ENCODE measurements at places on chromosomes 5 and 9. TPM values are rescaled to one million over a fixed set of nuclear protein-coding genes. Genes with fewer than 3 reads are reported as not detected.

MARCOL gene
- polyA plus RNA-seq: not detected

KYAT1 gene
- polyA plus RNA-seq: 8.8 TPM

AJM1 gene
- 1.5 TPM for polyA plus RNA-seq

PTRH1 gene
- 14.8 TPM for polyA plus RNA-seq

DNA sequence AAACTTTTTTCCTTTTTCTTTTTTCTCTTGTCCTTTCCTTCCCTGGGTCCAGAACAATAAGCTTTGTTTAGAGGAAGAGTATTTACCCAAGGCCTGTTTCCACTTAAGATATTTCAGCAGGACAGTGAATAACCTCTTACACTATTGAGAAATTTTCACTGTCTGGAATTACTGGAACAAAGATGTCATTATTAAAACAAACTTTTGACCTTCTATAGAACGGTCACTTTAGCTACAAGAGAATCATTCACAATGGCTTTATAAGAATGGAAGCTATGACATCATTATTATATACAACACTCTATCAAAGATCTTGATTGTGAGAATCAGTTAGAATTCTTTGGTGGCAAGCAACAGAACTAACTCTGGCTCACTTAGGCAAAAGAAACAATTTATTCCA is 22.0 kb upstream of the ARHGAP26 start:
- peak; percentile 24 for DNase-seq

GRCh38 chr5:40551496-40552491 is 127.9 kb upstream of the PTGER4 start:
- peak; percentile 98 for DNase-seq

DNA sequence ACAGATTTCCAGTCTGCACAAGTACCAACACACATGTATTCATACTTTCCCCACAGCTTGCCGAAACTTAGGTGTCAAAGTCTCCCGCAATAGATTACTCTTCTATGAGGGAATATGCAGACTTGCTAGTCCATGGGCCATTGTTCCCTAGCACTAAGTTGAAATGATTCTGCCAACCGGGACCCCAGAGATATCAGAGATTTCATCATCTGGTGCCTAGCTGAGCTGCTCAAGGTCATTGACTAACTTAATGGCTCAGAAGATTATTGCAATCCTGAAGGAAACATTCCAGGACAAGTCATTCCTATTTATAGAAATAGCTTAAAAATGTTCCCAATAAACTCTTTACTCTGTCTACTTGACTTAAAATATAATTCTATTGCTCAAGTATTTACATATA is 202.6 kb downstream of the PIK3R1 start:
- DNase-seq: peak; percentile 47

DNA sequence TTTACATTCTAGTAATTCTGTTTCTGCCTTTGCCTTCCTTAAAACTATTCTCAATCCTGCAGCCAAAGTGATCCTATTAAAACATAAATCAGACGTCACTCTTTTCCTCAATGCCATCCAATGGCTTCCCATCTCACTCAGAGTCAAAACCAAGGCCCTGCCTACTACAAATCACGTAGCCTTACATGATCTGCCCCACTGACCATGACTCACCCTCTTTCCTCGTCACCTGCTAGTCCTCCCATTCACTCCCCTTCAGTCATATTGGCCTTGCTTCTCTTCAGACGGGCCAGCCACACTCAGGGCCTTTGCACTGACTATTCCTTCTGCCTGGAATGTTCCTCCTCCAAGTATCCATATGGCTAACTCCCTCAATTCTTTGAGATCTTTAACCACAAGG is 39.0 kb upstream of the DMXL1 start:
- no peak for DNase-seq

DNA sequence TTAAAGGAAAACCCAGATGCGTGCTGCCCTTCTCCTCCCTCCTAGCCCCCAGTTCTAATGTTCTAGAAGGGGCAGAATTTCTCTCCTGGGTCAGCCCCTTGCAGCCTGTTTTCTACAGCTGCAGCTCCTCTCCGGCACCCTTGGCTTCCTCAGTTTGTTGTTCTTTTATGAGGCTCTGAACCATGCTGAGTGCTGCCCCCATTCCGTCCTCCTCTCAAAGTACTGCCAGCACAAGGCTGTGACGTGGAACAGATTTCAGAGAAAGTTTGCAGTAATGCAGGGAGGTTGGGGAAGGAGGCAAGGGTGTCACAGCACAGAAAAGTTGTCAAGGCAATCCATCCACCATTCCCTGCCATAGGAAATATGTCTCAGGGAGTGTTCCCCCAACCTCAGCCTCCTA is 63.3 kb downstream of the RGS3 start:
- DNase-seq: peak; percentile 18

DNA sequence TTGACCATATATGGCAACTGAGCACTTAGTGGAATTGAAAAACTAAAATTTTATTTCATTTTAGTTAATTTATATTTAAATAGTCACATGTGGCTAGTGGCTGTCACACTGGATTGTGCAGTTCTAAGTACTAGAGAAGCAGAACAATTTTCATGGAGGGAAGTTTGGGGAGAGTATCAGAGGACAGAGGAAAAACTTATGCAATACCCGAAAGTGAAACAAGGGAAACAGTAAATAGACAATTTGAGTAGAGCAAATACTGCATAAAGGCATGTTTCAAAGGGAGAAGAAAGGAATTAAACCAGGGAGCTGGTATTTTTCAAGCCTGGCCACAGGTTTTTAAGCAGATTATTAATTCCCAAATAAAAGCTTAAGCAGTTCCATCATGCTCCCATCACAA is 590.5 kb upstream of the RORB start:
- DNase-seq: no peak

DNA sequence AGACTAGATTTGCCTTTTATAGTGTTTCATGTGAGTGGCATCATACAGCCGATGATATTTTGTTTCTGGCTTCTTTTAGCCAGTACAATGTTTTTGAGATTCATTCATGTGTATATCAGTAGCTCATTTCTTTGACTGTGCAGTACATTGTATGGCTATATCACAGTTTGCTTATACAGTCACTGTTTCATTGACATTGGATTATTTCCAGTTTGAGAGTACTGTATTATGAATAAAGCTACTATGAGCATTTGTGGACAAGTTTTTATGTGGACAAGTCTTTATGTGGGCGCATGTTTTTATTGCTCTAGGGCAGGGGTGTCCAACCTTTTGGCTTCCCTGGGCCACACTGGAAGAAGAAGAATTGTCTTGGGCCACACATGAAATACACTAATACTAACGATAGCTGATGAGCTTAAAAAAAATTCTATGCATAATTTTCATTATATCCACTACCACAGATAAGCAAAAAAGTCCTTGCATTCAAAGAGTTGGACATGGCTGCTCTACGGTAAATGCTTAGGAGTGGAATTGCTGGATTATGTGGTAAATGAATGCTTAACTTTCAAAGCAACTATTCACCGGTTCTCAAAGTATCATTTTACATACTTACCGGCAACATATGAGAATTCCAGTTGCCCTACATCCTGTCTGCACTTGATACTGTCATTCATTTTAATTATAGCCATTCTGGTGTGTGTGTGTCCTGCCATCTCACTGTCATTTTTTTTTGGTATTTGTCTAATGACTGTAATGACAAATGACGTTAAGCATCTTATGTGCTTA is 177.8 kb downstream of the RGS3 start:
- peak; percentile 52 for DNase-seq

GRCh38 chr9:134125413-134126095 is 10.3 kb upstream of the WDR5 start:
- DNase-seq: no peak

DNA sequence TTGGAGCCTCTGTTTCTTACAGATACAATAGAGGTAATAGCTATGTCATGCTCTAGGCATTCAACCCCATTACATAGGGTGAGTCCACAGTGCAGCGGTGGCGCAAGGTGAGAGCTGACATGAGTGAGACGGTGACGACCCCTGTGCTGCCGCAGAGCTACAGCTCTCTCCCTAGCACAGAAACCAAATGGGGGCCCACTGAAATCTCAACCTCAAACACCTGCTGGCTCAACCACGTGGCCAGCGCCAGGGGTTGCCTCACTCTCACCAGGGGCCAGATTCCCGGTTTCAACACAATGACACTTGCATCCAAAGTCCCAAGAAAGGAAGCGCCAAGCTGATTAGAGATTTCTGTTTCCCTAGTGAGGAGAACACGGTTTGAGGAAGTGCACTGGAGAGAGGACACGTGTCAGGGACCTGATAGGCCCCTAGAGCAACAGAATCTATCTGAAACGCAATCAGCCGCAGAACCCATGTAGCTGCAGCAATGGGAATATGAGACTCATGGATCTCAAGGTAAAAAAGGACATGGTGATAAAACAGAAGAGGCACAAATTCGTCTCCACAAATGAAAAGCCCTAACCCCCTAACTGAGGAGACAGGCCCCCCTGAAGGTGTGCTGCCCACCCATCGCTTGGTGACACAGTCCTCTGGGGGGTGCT is 114.3 kb downstream of the CRB2 start:
- no peak for DNase-seq
